ENCODE measurements at places on chromosomes 4 and X. TPM values are rescaled to one million over a fixed set of nuclear protein-coding genes. Genes with fewer than 3 reads are reported as not detected.

DNA sequence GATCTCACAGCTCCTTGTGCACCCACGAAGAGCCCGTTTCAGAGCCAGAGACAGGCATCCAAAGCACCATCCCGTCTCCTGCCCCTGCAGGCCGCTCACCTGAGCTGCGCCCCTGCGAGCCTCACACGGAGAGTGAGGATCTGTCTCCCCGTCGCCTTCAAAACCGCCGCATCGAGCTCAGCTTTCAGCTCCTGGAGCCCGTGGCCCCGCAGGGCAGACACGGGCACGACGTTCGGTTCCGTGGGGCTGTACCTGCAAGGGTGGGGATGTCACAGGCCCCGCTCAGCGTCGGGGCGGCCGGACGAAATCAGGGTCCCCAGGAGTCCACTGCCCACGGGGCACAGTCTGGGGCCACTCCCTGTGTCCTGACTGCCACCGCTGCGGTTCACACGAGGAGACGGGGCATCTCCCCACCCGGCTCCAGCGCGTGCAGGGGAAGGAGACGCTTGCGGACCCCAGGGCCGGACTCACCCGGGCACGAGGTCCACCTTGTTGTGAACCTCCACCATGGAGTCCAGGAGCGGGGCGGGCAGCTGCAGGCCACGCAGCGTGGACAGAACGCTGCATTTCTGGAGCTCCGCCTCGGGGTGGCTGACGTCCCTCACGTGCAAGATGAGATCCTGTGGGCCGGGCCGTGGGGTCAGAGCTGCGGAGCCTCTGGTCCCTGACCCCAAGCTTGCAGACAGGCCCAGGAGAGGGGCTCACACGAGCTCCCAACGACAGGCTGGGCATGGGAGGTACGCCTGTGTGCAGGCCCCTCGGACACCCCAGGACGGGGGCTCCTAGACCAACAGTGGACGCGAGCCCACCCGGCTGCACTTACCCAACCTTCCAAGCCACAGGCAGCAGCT is 11.1 kb downstream of the GTPBP6 start:
- no peak for DNase-seq

The PABPC4L gene
- total RNA-seq: 0.13 TPM

The ADH6 gene
- not detected for total RNA-seq

The GPC3 gene
- not detected for total RNA-seq

DNA sequence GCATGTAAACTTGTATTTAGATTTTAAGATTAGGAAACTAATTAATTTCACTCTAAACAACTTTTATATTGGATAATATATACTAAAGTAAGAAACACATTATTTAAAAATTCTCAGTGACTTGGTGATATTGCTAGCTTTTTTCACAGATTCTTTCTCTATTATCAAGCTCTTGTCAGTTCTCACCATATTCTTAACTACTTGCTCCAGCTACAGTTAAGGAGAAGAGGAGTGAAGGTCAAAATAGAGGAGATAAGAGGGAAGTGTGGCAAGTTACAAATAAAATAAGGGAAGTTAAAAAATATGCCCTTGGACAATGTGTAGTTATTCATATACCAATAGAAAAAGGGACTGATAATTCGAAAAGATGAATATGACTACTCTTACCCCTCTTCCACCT is 34.7 kb upstream of the NAF1 start:
- no peak for DNase-seq

DNA sequence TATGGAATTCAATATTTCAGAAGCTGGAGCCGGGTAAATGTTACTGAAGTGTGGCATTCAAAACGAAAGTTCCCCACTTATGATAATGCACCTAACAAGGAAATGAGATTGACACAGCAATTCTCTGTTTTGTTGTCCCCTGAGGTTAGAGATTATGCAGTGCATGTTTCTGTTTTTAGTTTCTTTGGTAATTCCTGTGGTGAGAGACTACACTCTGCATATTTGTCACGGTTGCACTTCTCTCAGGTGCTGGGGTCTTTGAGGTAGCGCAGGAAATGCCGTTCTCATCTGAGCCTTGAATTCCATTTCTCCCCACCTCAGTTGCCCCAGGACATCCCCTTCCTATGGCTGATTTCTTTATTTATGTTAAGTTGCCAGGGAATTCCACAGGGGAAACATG is 15.3 kb upstream of the BEND4 start:
- no peak for DNase-seq

- no peak for DNase-seq
Observed at GRCh38 chr4:20840648-20841190, 140.5 kb downstream of the PACRGL start.

The NSUN7 gene
- total RNA-seq: 0.21 TPM

DNA sequence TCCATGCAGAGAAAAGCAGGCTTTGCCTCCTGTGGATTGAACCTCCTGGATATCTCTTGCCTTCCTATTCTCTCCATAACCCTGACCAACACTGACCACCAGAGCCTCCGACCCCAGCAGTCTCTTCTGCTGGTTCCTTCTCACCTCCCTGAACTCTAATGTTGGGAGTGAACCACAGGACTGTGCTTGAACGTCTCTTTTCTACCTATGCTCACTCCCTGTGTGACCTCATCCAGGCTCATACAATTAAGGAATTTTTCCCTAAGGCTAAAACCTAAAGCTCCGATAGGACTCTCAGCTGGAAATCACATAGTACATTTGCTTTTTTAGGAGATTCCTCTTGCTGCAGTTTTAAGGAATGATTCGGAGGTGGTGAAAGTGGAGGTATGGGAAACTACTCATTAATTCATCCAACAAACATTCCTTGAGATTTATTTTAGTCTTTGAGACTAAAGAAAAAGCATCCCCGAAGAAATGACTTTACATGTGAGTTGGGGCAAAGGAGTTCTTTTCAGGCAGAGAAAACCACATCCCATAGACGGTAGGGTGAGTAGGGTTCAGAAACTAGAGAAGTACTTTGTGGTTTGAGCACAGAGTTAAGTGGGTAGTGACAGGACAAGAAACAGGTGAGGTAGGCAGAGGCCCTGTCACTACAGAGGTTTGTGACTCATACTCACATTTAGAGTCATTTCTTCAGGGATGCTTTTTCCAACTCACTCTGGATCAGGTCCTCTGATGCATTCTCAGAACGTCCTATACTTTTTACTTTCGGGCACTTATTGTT is 30.8 kb downstream of the NDNF start:
- DNase-seq: no peak

DNA sequence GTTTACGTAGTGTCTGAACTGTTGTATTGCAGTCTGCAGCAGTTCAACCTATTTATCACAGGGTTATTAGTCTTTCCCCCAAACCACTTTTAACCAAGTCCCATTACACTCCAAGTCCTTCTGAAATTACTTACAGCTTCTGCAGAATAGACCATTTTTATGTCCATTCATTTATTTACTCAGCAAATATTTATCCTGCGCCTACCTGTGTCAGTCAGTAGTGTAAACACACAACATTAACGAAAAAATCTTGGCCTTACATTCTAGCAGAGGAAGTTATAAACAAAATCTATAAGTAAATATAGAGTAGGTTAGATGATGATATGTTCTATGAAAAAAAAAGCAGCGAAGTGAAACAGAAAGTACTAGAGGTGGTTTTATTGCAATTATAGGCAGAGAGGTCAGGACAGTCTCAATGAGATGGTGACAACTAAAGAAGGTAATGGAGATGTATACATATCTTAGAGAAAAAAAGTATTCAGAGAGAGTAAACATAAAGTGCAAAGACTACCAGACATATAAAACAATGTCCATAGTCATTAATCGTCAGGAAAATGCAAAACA is 534.7 kb downstream of the KCNIP4 start:
- no peak for DNase-seq

GRCh38 chr4:76257824-76258223 is 6.3 kb downstream of the FAM47E start:
- DNase-seq: no peak

DNA sequence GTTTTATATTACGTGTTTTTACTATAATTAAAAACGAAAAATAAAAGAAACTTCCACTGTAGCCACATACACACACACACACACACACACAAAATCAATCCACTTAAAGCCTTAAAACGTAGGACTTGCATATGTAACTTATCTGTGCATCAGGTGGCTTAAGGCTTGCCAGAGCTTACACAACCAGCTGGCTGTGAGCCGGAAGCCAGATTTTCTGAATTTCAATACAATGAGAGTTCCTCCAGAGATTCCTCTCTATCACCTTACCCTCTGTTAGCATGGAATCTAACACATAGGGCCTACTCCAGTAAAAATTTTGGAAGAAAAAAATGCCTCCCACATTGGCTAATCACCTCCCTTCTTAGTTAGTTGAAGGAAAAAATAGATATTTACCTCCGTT is 27.9 kb upstream of the SLITRK4 start:
- DNase-seq: no peak

GRCh38 chr4:122591196-122591595 is 29.7 kb downstream of the IL21 start:
- DNase-seq: no peak

DNA sequence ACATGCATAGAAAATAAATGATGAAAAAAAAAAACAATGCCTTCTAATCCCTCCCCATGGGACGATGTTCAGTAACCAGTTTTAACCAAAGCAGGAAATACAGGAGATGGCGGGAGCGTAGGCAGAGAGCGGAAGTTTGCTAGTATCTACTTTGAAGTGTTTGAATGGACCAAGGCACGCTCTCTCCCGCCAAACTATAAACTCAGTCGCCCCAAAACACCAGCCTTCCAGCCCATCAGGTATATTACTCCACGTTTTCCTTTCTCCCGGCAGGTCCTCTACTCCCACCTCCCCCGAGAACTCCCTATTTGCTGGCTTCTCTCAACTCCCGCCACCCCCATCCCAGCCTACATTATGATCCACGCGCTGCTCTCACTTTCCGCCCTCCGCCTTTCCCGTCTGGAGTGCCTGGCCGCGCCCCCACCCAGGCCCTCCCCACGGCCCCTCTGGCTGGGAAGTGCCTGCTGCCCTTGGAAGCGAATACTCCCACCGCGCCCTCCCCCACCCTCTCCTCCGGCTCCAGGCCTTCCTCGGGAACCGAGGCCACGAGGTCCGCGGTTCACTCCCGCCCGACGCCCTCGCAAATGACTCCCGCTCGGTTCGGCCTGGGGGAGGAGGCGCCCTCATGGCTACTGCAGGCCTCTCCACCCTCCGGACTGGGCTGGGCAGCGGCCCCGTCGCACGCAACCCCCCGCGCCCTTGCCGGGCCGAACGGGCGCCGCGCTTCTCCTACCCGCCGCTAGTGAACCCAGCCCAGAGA is 723 bp downstream of the DHX15 start:
- DNase-seq: no peak

The SEC24B gene
- total RNA-seq: 14.6 TPM

The STOX2 gene
- 0.07 TPM for total RNA-seq

GRCh38 chr4:74293558-74293957 is 14.7 kb upstream of the EPGN start:
- DNase-seq: no peak

The ANXA3 gene
- 292 TPM for total RNA-seq

DNA sequence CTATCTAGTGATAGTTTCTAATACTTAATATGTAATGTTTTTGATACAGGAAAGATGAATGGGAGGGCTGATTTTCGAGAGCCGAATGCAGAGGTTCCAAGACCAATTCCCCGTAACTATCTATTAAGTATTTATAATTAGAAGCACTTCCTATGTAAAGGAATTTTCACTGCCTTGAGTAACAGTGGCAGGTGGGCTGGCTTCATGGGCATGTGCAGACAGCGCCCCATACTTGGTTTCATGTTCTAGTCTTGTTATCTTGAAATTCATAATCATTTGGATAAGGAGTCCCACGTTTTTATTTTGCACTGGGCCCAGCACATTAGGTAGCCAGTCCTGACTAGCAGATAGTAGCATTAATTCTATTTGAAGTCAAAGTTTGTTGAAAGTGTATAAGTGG is 1.7 kb downstream of the OCIAD1 start:
- no peak for DNase-seq

- DNase-seq: no peak
Observed at GRCh38 chr4:4779486-4779885, 80.0 kb upstream of the MSX1 start.

All from pulmonary artery endothelial cell (primary cell).